ENCODE measurements at places on chromosomes 2 and 18. TPM values are rescaled to one million over a fixed set of nuclear protein-coding genes. Genes with fewer than 3 reads are reported as not detected.

DNA sequence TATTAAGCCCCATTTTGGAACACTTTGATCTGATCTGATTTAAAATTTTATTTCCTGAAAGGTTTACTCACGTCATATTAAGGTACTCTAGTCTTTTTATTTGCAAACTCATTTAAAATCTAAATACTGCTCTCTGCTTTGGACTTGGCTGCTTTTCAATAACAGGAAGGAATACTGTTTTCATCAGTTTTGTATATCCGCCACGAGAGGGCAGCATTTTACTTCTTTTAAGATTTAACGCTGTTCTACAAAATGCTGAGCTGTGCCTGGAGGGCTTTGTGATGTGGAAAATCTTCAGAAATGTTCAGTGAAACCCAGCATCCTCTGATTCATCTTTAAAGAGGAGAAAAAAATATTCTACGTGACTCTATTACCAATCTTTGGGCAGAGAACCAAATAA lies 37.5 kb upstream of the SLC38A11 start:
- no peak overlapping the region for H3K4me3 ChIP-seq
- no peak for DNase-seq
- no peak overlapping the region for H3K27ac ChIP-seq
- H3K36me3 ChIP-seq: no peaks in the 10 kb centered on the region
- no peaks in the 10 kb centered on the region for H3K27me3 ChIP-seq

DNA sequence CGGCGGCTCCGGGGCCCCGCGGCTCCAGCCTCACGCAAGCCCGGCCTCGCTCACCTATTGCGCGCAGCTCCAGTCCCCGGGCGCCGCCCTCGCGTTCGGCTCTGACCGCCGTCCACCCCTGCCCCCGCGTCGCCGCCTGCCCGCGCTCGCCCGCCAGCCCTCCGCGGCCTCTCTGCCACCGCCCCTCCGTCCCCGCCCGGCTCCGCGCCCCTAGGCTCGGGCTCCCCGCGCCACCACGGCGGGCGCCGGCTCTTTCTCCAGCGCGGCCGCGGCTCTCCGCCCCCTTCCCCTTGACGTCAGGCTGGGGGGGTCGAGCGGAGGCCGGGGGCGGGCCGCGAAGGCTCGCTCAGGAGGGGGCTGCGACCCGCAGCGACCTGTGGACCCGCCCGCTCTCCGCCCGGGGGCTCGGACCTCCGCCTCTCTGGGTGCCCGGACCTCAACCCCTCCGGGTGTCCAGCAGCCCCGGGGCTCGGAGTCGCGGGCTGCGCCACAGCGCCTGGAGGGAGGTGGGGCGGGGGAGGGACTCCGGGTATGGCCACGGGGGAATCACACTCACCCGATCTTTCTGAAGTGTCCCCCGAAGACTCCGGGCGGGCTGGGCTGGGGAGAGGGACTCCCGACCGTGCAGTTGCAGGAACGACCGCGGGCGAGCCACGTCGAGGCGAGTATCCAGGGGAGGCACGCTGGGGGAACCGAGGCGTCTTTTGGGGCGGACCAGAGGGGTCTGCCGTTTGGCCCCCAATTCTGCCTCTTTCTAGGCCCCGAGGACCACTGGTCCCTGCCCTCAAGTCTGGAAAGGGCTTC lies at the start of gene SEMA4C:
Gene SEMA4C (minus strand): TSS at position 259 of the 804 bp plus-strand sequence. CDS start 2,194 bp downstream, outside the sequence.
- DNase-seq: peak; percentile 86
- peaks cover 77% of the 10 kb centered on the region for H3K4me1 ChIP-seq
- H3K4me3 ChIP-seq: peak within 1 kb of the TSS; percentile 97

DNA sequence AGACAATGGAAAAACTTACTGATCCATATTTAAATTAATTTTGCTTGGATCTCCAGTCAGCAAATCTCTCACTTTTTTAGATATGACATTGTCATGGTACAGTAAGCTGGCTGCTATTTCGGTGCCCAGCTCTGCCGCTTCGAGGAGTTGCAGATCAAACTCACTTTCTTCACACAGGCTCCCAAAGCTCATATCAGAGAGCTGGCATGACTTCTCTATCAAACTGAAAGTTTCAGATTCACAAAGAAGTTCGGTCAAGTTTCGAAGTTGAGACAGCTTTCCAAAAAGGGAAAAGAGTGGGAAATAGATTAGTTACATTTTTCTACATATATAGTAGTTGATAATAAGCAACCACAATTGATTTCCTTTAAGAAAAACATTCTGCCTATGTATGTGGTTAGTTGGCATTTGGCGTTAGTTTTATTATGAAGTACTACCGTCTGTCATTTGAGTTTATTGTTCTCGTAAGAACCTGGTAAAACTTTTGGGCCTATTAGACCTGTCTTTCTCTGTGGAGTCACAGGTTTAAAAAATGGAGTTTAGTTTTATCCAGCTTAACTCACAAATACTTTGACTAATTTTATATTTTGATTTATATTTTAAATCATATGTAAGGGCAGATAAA lies 118.8 kb downstream of the ABCA12 start:
- H3K27me3 ChIP-seq: no peaks in the 10 kb centered on the region
- no peak overlapping the region for H3K27ac ChIP-seq
- peaks cover 6% of the 10 kb centered on the region for H3K4me1 ChIP-seq

DNA sequence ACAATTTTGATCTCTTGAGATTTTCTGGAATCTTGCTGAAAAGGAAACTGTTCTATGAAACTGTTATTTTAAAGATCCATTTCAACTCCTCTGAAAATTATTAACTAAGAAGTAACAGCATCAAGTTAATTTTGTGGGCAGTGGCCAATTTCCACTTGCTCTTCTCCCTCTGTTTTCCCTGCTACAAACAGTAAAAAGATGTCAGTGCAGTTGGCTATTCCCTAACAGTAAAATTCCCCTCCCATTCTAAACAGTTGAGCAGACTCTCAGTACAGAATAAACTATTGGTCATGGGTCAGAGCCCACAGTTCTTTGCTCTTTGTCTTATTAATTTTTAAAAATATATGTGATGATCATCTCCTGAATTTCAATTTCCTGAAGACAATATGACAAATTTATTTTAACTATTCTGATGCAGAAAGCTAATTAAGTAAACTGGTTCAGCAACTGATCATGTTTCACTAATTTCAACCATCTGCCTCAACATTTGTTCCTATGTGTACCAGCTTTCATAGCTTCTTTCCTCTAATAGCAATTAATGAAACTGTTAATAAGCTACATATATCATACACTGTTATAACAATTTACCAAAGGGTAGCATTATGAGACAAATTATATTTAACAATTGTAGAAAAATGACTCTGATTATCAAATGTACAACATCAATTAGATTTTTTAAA lies 41.1 kb upstream of the GALNT5 start:
- no peak for DNase-seq
- no peaks in the 10 kb centered on the region for H3K4me1 ChIP-seq
- no peaks in the 10 kb centered on the region for H3K27me3 ChIP-seq
- no peak overlapping the region for H3K4me3 ChIP-seq
- H3K27ac ChIP-seq: no peak overlapping the region
- no peaks in the 10 kb centered on the region for H3K36me3 ChIP-seq

DNA sequence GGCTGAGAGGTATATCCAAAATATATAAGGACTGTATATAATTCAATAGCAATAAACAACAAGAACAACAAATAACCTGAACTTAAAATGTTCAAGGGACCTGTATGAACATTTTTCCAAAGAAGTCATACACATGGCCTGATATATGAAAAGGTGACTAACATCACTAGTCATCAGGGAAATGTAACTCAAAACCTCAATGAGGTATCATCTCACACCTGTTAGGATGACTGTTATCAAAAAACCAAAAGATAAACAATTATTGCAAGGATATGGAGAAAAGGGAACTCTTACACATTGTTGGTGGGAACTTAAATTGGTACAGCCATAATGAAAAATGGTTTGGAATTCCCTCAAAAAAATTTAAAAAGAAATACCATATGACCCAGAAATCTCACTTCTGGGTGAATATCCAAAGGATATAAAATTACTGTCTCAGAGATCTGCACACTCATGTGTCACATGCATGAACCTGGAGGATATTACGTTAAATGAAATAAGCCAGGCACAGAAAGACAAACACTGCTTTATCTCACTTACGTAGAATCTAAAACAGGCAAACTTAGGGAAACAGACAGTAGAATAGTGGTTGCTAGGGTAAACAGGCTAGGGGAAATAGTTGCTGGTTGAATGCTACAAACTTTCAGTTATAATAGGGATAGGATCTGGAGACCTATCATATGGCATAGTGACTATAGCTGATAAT lies 334.5 kb upstream of the MMADHC start:
- no peak for DNase-seq
- H3K4me3 ChIP-seq: no peak overlapping the region
- no peaks in the 10 kb centered on the region for H3K4me1 ChIP-seq
- H3K27ac ChIP-seq: no peak overlapping the region

DNA sequence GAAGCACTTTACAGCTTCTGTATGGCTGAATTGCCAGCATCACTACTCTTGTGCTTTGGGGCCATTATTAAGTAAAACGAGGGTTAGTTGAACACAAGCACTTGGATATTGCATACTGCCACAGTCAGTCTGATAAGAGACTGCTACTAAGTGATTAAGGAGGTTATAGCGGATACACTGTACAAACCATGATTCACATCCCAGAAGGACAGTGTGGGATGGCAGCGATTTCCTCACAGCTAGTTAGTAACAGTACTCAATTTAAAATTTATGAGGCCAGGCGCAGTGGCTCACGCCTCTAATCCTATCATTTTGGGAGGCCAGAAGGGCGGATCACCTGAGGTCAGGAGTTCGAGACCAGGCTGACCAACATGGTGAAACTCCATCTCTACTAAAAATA lies 2.6 kb upstream of the BMPR2 start:
- DNase-seq: no peak
- no peak overlapping the region for H3K27ac ChIP-seq
- no peaks in the 10 kb centered on the region for H3K27me3 ChIP-seq
- peaks cover 4% of the 10 kb centered on the region for H3K4me1 ChIP-seq

DNA sequence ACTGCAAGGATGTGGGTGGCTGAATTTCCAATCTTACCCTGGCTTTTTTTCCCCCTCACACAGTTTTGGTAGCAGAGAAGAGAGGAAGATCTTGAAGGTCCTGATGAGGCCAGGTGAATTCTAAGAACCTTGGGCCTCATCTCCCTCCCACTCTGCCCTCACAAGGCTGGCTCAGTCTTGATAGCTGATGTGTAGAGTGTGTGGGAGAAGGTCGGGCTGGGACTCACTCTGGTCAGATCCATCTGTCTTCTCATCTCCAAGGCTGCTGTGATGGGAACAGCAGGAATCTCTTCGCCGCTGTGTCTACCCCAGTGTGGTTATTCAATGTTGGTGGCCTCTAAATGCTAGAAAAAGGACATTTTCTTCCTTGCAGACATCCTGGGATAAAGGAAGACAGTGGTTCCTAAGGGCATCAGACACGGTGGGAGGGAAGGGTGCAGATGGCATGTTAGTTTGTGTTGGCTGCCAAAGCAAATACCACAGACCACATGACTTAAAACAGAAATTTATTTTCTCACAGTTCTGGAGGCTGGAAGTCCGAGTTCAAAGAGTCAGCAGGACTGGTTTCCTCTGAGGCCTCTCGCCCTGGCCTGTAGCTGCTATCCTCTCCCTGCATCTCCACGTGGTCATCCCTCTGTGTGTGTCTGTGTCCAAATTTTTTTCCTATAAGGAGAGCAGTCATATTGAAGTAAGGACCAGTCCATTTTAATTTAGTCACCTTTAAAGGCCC lies 37.6 kb upstream of the MGAT4A start:
- no peak overlapping the region for H3K4me3 ChIP-seq
- no peaks in the 10 kb centered on the region for H3K36me3 ChIP-seq
- no peaks in the 10 kb centered on the region for H3K27me3 ChIP-seq
- no peak overlapping the region for H3K27ac ChIP-seq
- no peaks in the 10 kb centered on the region for H3K4me1 ChIP-seq

GRCh38 chr2:189954989-189955388 lies 107.5 kb downstream of the MSTN start:
- H3K36me3 ChIP-seq: no peaks in the 10 kb centered on the region
- no peaks in the 10 kb centered on the region for H3K27me3 ChIP-seq
- H3K4me3 ChIP-seq: no peak overlapping the region
- DNase-seq: no peak
- no peak overlapping the region for H3K27ac ChIP-seq

- no peak overlapping the region for H3K4me3 ChIP-seq
- no peaks in the 10 kb centered on the region for H3K4me1 ChIP-seq
- no peaks in the 10 kb centered on the region for H3K36me3 ChIP-seq
- H3K27ac ChIP-seq: no peak overlapping the region
Observed at GRCh38 chr2:147774805-147775204, 70.0 kb upstream of the ACVR2A start.

DNA sequence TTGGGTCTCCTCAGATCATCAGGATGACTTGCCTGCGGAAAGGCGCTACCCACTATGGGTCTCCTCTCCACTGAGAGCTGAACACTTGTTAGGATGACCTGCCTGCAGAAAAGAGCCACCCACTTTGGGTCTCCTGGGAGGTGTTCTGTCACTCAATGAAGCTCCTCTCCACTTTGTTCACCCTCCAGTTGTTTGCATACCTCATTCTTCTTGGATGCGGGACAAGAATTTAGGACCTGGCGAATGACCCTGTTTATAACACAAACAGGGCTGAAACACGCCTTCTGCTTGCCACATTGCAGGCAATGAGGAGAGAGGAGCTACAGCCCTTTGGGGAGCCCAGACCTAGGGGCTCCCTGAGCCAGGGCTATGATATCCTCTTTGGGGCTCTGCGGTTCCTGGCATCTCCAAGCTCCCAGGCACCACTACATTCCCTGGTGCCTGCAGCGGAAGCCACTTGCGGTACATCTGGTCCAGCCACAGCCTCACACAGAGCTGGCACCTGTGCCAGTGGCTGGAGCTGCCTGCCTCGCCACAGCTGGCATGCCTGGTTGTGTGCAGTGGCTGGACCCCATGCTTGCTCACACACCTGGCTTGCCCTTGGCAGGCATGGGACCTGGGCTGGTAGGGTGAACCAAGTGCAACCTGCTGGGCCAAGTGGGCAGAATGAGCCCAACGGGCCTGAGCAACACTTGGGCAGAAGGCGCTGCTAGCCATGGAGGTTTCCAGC lies 20.6 kb downstream of the ANKRD29 start:
- no peak for DNase-seq
- H3K4me1 ChIP-seq: no peaks in the 10 kb centered on the region
- no peaks in the 10 kb centered on the region for H3K27me3 ChIP-seq
- no peaks in the 10 kb centered on the region for H3K36me3 ChIP-seq

- H3K4me3 ChIP-seq: no peak overlapping the region
- no peaks in the 10 kb centered on the region for H3K36me3 ChIP-seq
- no peak for DNase-seq
Observed at GRCh38 chr2:37376421-37377186, 32.2 kb downstream of the QPCT start.

GRCh38 chr2:232388324-232388891 lies 9.9 kb downstream of the ALPP start:
- no peak overlapping the region for H3K4me3 ChIP-seq
- peaks cover 72% of the 10 kb centered on the region for H3K27me3 ChIP-seq
- H3K36me3 ChIP-seq: no peaks in the 10 kb centered on the region
- no peaks in the 10 kb centered on the region for H3K4me1 ChIP-seq
- DNase-seq: no peak

Gene PSD4
- 8.6 TPM for total RNA-seq

Gene CCDC141
- 144 TPM for total RNA-seq

Gene CAPN13
- not detected for total RNA-seq

Gene MFSD6
- 21.3 TPM for total RNA-seq

Gene TSGA10
- total RNA-seq: 3.3 TPM

Gene SRD5A2
- total RNA-seq: not detected

Gene SPP2
- not detected for total RNA-seq

Gene GREB1L
- total RNA-seq: 14.8 TPM

Gene GPR17
- total RNA-seq: not detected

Gene PLA2R1
- 2.1 TPM for total RNA-seq

Gene NT5C1B
- not detected for total RNA-seq

All from heart left ventricle (tissue), 16 donors.